ENCODE measurements at places on chromosomes 1 and 21. TPM values are rescaled to one million over a fixed set of nuclear protein-coding genes. Genes with fewer than 3 reads are reported as not detected.

GRCh38 chr1:96253246-96254035 is 468.1 kb upstream of the PTBP2 start:
- DNase-seq = no peak
- no peaks in the 10 kb centered on the region for H3K4me1 ChIP-seq
- H3K27ac ChIP-seq = no peak overlapping the region
- H3K27me3 ChIP-seq = no peaks in the 10 kb centered on the region
- H3K36me3 ChIP-seq = no peaks in the 10 kb centered on the region

- peaks cover 9% of the 10 kb centered on the region for H3K4me1 ChIP-seq
- H3K27me3 ChIP-seq = no peaks in the 10 kb centered on the region
- H3K4me3 ChIP-seq = no peak overlapping the region
- peaks cover 26% of the 10 kb centered on the region for H3K36me3 ChIP-seq
- no peak for DNase-seq
- H3K27ac ChIP-seq = no peak overlapping the region
Observed at GRCh38 chr21:45282283-45283034, 5.2 kb downstream of the POFUT2 start.

DNA sequence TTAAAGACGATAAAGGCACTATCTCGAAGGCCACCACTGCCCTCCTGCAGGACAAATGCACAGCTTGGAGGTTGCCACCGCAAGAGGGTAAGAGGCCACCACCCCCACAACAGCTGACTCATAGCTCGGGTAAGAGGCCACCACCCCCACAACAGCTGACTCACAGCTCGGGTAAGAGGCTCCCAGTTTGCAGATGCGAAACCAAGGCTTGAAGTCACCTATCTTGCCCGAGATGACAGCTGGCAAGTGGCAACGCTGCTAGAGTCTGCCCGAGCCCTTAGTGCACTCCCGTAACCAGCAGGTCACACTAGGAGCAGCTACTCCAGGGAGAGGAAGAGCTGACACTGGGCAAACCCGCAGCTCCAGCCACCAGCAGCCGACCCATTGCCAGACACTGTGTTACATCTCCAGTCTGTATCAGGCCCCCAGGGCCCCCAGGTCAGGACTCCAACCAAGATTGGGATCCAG is 17.1 kb upstream of the SPSB1 start:
- H3K36me3 ChIP-seq = no peaks in the 10 kb centered on the region
- no peaks in the 10 kb centered on the region for H3K27me3 ChIP-seq
- peaks cover 27% of the 10 kb centered on the region for H3K4me1 ChIP-seq
- H3K27ac ChIP-seq = no peak overlapping the region
- H3K4me3 ChIP-seq = no peak overlapping the region

The FGR gene
- 0.10 TPM for total RNA-seq

The TRIM17 gene
- 1.0 TPM for total RNA-seq

The KCNAB2 gene
- 164 TPM for total RNA-seq

All from activated naive CD4-positive, alpha-beta T cell treated with anti-CD3 and anti-CD28 coated beads for 36 hours (primary cell).